ENCODE measurements at places on chromosomes 3 and 15.
A peak's percentile ranks its signal among the peaks of the same experiment; 100 is the strongest.

DNA sequence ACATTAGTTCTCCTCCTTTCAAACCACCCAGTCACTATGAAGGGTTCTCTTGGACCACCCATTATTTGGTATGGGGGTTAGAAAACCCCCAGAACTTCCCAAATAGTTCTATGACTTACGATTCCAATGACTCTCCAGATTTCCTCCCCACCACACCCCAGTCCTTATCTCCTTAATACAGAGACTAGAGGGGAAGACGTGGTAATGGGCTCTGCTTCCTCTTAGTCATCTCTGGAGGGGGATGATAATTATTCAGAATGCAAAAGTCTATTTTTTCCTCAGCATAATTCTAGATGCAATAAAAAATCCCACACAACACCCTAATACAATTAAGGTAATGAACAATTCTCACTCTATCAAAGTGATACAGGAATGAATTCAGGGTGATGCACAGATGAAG lies 48.9 kb upstream of the CFAP161 start:
- peak; percentile 64 for DNase-seq

DNA sequence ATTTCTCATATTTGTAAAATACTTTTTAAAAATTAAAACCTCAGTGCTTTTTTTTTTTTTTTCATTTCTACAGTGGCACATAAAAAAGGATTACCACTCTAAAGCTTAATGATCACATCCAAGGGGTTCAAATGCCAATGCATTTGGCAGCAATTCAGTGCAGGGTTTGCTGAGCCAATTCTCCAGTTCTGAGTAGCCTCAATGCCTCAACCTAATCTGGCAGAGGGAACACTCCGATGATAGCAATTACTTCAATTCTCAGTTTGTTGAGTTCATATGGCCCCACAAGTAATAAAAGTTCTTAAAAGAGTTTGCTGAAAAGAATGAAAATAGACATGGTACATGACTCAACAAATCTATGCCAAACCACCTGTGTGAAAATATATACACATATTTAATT lies 79.3 kb upstream of the RBMS3 start:
- DNase-seq: no peak

GRCh38 chr3:46120983-46121382 lies 87.1 kb downstream of the CCR1 start:
- DNase-seq: no peak

GRCh38 chr3:124260206-124260915 lies 268.4 kb upstream of the ROPN1 start:
- DNase-seq: peak; percentile 54

DNA sequence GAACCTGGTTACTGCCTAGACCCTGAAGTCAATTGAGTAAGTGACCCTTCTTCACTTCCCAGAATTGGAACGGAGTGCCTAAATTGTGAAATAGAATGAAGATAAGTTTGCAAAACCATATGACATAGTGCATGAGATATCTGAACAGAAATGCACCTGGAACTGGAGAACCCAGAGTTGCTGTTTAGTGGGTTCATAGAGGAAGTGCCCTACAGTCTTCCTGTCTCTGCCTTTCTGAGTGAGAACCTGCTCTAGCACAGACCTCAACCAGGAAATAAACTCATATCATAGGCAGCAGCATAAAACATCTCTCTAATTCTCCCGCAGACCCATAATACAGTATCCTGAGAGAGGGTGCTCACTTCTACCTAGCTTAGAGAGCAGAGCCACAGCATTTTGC lies 82.9 kb downstream of the EOMES start:
- DNase-seq: no peak

- DNase-seq: no peak
These were observed 35.9 kb downstream of the SLC12A1 start for GRCh38 chr15:48242015-48242414.

- DNase-seq: no peak
These were observed 404.9 kb downstream of the SQOR start for GRCh38 chr15:46039703-46040102.

GRCh38 chr3:118477768-118478167 lies 556.9 kb downstream of the IGSF11 start:
- no peak for DNase-seq

GRCh38 chr3:141740349-141740748 lies 2.3 kb downstream of the RNF7 start:
- no peak for DNase-seq
